C1 segment of cervical spinal cord (tissue), 14 donors: ENCODE measurements at places on chromosomes 5 and 9.

- no peak for DNase-seq
Measured at GRCh38 chr9:115525111-115526058, 407.4 kb upstream of the TNC start.

DNA sequence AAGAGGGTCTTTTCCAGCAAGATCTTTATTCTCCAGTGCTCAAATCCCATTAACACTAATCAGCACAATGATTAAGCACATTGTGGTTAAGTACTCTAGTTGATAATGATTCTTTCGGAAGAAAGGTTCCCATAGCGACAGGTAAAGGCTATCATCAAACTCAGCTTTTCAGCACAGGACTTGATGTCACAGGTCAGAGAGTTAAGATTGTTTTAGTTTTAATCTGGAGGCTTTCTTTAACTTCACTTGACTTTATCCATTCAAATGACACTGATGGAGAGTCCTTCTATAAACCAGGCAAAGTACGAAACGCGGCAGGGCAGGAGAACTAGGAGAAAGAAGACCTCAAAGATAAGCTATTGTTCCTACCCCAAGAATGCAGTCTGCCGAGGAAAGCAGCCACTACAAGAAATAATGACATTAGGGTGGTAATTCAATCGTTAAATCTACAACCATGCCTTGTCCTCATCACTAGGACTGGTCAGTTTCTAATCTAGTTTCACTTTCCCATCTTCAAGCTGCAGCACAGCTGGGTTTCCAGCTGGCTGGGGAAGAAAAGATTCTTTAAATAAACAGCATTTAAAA, 4.6 kb downstream of the NRG2 start:
- DNase-seq, result no peak

DNA sequence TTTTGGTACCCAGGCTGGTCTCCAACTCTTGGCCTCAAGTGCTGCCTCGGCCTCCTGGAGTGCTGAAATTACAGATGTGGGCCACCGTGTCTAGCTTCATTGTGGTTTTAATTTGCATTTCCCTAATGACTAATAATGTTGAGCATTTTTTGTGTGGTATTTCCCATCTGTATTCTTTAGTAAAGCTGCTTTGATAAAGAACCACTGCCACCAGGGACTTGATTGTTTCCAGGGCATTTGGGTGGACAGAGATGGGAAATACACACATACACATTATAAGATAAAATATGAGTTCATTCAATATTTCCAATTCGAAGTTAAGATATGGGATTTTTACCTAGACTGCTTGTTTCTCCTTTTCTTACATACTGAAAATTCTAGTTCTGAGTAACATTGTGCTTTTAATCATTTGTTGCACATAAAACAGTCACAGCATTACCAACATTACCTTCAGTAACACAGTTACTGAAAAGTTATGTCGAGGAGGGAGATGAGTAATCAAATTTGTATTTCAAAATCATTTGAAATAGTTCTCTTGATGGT, 28.9 kb downstream of the HABP4 start:
- DNase-seq, result no peak

GRCh38 chr5:133083901-133084300, 32.1 kb downstream of the HSPA4 start:
- DNase-seq, result no peak

- no peak for DNase-seq
Measured at GRCh38 chr5:95447961-95448360, 56.8 kb downstream of the FAM81B start.

DNA sequence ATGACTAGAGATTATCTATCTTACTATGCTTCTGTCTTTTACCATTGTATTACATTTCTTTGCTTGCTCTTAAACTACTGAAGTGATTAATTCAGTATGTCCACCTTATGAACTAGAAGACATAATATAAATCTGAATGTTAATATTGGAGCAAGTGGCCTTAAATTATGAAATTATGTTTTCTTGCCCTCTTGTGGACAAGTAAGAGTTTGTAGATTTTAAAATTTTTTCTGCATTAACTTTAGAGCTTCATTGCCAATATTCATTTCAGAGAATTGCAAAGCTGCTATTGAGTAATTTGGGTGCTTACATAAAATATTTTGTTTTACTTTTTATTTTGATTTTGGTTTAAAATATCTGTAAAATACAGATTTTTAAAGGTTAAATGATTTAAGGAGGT, 55.3 kb downstream of the RANBP17 start:
- DNase-seq, result no peak

GRCh38 chr5:57176350-57176857, 2.5 kb downstream of the GPBP1 start:
- no peak for DNase-seq

GRCh38 chr9:71487061-71487460, 281.3 kb downstream of the CEMIP2 start:
- no peak for DNase-seq

GRCh38 chr9:72623156-72623555, 101.7 kb downstream of the TMC1 start:
- no peak for DNase-seq

- DNase-seq, result no peak
Measured at GRCh38 chr9:72618811-72619210, 97.4 kb downstream of the TMC1 start.

- no peak for DNase-seq
Measured at GRCh38 chr5:68641211-68641610, 425.7 kb downstream of the PIK3R1 start.

GRCh38 chr5:60517850-60518249, 182.1 kb downstream of the DEPDC1B start:
- no peak for DNase-seq

GRCh38 chr9:80649001-80649420, 1040.3 kb downstream of the TLE1 start:
- no peak for DNase-seq

DNA sequence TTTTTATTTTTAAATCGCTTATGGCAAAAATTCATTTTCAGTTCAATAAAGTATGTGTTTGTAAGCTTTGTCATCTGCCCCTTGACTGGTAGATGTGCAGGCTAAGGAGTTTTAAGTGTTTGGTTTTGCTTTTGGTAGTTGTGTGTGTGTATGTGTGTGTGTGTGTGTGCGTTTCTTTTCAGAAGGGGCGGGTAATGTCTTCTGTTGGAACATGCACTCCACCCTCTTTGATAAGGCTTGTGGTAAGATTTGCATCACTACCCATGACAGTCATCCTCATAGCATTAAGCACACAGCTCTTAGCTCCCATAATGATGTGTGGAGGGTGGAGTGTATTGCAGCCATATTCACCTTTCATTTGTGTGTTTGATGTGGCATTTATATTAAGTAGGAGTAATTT, 92.1 kb upstream of the FSD1L start:
- no peak for DNase-seq

- no peak for DNase-seq
Measured at GRCh38 chr5:95713960-95714710, 17.0 kb upstream of the RHOBTB3 start.

GRCh38 chr9:86347991-86348390, 6.2 kb downstream of the TUT7 start:
- DNase-seq, result no peak

- no peak for DNase-seq
Measured at GRCh38 chr5:20497356-20497755, 509.4 kb upstream of the CDH18 start.

DNA sequence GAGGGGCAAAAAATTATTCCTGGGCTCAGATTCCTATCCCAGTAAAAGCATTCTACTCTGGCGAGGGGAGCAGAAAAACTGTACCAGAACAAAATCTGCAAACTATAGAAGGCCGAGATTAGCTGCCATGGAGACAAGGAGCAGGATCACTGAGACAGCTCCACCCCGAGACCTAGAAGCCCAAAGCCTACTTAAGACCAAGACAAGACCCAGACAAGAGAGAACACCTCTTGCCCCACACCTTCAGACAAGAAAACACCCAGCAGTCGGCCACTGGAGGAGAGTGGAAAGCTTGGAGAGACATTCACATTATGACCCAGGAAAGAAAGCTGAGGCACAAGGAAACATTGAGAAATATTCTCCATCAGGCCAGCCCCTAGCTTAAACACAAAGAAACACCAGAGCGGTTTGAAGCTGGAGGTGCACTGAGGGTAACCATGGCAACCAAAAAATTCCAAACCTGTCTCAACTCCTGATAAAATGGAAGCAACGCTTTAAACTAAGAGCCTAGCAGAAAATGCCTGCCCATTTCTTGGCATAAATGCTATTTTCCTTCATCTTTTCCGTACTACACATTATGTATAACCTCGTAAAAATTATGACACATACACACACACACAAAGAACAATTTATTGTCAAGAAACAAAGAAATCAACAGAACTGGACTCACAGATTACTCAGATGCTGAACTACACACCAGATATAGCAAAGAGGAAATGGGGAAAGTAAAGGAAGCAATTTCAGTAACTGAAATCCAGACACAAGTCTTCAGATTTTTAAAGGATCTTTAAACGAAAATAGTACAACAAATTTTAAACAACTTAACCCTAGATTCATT, 53.8 kb upstream of the FTMT start:
- DNase-seq, result no peak

DNA sequence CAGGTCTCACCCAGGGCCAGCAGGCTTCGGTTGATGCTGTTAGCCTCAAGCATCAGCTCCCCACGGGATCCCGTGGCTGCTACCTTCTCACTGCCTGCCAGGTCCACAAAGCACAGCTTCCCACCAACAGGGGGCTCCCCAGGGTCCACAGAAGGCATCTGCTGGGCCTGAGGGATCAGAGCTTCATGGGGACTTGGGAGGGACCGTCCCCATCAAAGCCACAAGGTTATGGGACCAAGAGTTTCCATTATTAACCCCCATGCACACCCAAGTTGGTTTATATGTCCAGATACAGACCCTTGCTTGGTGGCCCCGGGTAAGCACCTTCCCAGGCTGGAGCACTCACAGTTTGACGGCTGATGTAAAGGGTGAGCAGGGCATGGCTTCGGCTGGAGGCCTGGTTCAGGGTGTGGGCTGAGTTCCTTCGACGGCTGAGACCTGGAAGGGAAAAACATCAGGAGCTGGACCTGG, 3.0 kb downstream of the KIF12 start:
- no peak for DNase-seq

DNA sequence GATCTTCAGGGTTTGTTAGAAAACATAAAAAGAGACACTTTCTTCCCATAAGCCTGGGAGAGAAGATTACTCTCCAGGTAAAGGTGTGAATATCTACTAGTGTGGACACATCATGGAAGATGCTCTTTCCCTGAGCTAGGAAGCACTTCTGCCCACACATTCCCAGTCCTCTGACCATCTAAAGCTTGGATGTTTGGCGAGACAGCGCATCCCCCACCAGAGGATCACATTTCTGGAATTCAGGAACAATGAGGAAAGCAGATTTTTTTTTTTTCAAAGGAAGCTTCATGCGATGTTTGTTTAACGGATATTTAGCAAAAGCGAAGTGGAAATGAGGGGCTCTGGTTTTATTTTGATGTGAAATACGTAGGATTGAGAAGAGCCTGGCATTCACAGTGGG, 6.2 kb downstream of the SVEP1 start:
- DNase-seq, result no peak

DNA sequence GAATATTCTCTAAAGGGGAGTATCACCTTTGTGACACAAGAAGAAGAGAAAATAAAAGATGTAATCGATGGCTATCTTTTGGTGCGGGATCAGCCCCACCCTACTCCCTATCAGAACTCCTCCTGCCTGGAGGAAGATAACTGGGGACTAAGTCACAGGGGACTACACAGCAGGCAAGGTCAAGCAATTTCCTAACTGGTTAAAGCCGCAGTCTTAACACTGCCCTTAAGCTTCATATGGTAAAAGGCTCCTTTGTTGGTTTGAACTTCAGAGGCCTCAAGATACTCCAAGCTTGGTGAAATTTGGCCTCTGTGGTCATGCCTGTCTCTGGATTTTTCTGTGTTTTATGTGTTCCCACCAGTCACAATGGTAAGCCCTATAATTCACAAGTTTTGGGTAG, 1.3 kb upstream of the SHISAL2B start:
- DNase-seq, result no peak

DNA sequence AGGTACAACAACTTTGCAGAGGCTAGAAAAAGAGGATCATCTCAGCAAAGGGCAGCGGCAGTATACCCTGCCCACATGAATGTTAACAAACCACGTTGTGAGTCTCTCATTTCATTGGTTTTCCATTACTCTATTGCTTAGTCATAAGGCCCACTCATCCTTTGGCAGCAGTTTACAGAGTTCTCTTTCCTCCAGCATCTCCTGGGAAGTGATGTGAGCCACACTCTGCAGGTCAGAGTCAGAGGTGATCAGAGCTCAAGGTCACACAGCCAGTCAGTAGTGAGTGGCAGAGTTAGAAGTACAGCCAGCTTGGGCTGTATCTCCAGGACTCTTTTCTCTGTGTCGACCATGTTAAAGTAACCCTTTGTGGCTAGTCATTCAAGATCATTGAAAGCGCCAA, 599.6 kb upstream of the GRAMD2B start:
- no peak for DNase-seq

DNA sequence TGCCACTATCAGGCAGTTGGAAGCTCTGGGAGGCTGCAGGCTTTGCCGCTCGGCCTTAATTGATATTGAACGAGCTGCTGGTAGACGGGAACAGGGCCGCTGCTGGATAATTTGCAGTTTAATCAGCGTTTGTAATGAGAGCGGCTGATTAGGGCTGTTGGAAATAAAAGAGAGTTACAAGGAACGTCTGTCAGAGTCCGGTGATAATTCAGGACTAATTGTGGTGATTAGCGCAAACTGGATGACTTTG, 68.2 kb upstream of the TBCA start:
- no peak for DNase-seq

GRCh38 chr5:127574852-127575679, 57.6 kb downstream of the PRRC1 start:
- no peak for DNase-seq

DNA sequence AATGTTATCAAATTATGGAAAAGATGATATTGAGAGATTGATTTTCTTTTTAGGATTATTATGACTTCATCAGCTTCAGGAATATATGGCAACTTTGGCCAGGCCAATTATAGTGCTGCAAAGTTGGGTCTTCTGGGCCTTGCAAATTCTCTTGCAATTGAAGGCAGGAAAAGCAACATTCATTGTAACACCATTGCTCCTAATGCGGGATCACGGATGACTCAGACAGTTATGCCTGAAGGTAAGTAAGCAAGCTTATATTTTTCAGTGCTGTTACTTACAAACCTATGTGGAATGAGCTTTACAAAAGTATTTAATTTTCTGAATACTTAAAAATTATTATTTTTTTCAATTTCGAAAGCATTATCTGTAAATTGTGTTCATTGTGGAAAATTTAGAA, 26.5 kb downstream of the HSD17B4 start:
- no peak for DNase-seq

DNA sequence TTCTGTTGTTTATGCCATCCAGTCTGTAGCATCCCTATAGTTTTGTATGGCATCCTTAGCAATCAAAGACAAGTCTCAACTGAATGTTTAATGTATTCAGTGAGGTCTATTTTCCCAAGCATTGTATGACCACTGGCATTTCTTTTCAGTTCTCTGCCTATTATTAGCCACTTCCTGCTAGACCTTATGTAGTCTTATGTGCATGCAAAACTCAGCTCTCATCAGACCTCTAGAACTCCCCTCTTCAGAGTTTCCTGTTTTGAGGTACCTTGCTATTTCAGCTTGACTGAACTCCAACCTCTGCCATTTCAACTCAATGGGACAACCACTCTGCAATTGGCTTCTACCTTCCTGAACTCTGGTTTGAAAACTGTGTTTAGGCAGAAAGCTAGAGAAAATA, 113.2 kb downstream of the SLC25A46 start:
- DNase-seq, result no peak
